NCI-H1048 (cell line): ENCODE measurements at places on chromosomes 11 and 22.

DNA sequence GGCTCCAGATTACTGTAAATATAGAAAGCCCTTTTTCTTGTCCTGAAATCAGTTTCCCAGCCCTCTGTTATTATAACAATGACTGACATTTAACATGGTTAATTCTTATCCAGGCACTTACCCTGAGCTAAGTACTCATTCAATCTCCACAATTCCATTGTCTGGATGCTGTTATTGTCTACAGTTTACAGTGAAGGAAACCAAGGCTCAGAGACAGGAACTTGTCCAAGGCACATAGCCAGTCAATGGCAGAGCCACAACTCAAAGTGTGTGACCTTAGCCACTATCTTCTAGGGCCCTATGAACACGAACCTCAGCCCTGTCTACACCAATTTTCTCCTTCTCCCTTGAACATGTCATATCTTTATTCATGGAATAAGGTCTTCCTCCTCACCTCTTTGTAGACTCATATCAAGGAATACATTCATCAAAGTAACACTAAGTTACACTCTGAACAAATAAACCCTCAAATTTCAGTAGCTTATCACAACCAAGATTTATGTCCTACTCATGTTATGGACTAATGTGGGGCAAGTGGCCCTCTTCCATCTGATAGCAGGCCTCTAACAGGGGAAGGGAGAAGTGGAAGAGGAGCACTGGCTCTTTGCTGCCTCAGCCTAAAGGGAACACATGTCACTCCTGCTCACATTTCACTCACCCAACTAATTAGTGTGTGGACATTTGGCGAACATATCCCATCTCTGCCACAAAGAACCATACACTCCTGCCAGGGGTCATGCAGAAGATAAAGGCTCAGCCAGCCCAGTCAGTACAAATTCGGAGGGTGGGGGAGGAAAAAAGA, 39.3 kb upstream of the APLNR start:
- DNase-seq: no peak

- no peak for DNase-seq
Measured at GRCh38 chr11:96779030-96779429, 389.2 kb downstream of the JRKL start.

GRCh38 chr11:24622262-24622661, 125.4 kb downstream of the LUZP2 start:
- DNase-seq: no peak

DNA sequence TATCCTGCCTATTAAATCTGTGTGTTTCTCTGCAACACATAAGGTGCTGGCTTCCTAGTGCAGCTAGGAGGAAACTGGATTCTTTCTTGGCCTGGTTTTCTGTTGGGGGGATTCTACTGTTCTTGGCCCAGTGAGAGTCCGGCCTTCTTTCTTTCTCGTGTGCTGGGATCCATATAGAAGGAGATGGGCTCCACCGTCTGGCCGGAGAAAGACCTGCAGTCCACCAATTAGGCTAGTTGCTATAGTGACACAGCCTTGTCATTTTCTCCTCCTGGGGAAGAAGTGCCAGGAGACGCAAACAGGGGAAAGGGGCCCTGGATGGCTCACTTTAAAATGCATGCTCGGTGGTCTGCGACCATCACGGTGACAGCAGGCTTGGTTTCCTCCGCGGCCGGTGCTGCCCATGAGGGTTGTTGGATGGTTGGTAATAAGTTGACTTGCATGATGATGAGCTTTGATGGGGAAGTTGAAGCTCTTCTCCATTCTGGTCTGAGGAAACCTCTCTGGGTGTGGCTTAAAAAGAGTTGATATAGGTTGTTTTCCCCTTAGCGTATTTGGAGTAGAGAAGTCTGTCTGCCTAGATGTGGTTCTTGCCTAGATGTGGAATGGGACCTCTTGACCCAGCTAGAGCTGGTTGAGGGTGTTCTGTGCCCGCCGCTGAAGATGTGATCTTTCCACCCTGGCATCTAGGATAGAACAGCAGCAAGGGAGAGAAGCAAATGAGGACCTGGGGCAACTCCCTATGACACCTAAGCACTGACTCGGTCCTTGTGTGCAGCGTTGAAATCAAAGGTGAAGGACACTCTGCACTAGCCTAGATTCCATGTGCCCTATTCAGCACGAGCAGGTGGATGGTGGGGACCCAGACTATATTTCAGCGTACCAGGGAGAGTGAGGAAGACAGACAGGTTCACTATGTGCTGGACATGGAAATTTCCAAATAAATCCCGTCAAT, 1335.0 kb downstream of the BRD1 start:
- peak; percentile 18 for DNase-seq

GRCh38 chr22:36147196-36147791, 13.3 kb downstream of the APOL3 start:
- no peak for DNase-seq

- no peak for DNase-seq
Measured at GRCh38 chr11:74397501-74398243, 561 bp downstream of the PGM2L1 start.

DNA sequence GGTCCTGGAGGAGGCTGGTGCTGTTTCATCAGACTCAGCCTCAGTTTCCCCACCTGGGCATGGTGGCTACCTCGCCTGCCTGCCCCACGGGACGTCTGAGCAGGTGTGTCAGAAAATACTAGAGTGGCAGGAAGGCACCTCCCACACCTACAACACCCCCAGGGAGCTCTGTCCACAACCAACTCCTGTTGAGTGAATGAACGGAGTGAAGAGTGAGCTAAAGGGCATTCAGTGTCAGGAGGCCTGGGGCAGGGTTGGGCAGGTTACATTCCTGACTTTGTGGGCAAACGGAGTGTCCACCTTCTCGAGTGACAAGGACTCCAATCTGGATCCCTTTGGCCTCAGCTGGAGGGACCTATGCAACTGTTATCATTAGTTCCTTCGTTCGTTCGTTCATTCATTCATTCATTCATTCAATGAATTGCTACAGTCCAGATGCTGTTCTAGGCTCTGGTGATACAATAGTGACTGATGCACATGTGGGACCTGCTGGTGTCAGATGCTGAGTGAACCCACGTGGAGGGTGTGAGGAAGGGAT, 195.2 kb downstream of the CTTN start:
- DNase-seq: no peak

DNA sequence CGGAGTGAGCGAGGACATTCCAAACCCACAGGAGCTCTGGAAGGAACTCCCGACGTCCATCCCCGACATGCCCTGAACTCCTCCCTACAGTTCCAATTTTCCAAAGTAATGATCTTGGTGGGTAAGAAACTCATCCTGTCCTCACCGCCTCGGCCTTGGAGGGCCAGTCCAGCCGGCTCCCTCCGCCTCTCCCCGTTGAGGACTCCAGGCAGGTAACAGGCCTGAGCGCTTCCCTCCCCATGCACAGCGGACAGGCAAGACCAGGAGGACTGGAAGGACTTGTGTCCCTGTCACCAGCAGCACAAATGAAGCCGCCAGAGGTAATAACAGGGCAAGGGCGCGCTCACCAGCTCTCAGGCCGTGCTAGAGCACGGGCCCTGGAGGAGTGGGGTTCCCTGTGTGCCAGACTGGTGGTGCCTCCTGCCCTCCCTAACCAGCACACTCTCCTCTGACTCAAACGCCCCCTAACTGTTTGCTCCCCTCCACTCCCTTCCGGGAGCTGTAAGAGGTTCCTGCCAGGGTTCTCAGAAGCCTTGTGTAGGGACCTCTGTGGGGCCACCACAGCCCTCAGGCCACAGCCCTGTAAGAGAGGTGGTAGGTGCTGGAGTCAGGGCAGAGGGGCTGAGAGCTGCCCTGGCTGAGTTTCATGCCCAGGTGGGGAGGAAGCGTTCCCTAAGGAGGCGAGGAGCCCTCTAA, 17.1 kb downstream of the OVOL1 start:
- DNase-seq: no peak

- DNase-seq: no peak
Measured at GRCh38 chr11:1803246-1803645, 31.5 kb upstream of the SYT8 start.

DNA sequence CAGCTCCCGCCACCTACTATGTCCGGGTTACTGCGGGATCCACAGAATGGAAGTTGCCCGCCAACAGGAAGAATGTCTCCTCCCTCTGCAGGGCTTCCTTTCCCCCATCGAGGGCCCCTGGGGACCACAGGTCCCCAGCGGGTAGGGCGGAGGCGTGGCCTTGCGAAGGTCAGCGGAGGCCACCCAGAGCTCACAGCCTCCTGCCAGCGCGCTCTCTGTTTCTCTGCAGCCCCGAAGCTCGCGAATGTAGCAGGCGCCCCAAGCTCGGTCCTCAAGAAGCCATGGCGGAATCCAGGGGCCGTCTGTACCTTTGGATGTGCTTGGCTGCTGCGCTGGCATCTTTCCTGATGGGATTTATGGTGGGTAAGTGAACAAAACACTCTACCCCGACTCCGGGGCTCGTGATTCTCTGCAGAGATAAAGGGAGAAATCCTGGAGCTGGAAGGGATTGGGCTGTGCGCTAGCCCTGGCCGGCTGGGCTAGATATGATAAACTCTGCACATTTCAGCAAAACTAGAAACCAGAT, at the start of gene NAALAD2:
TSS of gene NAALAD2 (plus strand) at position 186 of the 526 bp plus-strand sequence. CDS start at position 282, 96 bp downstream.
- DNase-seq: no peak

DNA sequence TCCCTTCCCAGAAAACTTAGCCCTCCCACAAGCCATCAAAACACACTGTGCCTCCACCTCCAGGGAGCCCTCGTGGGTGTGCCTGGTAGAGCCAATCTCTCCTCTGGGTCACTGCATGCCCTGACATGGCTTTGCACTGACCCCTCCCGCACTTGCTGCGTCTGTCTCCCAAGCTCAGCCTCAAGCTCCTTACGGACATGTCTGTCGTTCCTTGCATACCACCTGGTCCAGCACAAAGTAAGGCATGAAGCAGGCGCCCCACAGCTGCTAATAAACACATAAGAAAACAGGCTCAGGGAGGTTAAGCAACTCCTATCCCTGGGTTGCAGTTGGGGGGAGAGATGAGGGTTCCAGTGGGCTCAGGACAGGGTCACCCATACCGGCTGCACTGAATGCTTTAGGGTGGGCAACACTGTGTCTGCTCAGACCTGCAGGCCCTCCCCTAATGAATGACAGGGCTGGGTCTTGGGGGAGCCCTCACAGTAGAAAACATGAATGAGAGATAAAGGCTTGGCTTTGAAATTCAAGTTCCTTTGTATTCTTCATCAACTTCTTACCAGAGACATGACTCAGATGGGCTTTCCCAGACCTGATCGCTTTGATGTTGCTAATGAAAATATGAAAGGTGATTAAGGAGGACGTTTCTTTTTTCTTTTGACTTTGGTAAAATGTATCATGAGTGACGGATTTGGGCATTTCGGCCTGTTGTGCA, 38.0 kb downstream of the PHF21B start:
- DNase-seq: no peak

DNA sequence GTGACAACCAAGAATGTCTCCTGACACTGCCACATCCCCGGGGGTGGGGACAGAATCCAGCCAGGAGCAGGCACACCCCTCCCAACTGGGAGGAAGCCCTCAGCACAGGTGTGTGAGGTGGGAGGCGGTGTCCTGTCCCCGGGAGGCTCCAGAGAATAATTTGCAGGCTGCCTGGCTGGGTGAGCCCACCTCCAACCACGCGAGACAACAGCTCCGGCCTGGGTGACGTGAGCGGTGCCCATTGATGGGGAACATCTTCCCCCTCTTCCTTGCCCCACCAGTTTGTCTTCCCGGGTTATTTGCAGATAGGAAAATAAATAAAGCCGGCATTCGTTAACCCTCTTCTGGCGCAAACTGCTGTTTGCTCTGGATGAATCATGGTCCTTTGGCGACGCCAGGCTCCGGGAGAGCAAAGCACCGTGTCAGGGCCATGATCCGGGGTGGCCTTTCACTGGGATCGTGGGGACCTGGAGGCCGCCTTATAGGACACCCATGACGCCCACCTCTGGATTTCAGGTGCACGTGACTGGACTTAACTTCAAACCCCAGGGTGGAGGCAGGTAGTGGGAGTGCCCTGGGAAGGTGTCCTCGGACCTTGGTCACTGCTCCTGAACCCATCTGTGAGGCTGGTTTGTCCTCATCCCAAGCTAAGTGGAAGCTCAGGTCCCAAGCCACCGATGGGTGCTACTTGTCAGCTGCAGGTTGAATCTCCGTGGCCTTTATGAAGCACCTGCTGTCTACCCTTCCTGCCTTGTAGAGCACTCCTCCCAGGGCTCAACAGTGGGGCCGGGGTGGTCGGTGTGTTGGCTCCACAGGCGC, 13.9 kb downstream of the CCND1 start:
- DNase-seq: no peak

DNA sequence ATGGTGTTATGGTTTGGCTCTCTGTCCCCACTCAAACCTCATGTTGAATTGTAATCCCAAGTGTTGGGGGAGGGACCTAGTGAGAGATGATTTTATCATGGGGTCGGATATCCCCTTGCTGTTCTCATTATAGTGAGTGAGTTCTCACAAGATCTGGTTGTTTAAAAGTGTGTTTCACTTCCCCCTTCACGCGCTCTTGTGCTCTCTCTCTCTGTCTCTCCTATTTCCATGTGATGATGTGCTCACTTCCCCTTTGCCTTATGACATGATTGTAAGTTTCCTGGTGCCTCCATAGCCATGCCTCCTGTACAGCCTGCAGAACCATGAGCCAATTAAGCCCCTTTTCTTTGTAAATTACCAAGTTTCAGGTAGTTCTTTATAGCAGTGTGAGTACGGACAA, 765.1 kb downstream of the KCNA4 start:
- DNase-seq: no peak

- DNase-seq: no peak
Measured at GRCh38 chr11:35524780-35525179, 636 bp downstream of the PAMR1 start.

DNA sequence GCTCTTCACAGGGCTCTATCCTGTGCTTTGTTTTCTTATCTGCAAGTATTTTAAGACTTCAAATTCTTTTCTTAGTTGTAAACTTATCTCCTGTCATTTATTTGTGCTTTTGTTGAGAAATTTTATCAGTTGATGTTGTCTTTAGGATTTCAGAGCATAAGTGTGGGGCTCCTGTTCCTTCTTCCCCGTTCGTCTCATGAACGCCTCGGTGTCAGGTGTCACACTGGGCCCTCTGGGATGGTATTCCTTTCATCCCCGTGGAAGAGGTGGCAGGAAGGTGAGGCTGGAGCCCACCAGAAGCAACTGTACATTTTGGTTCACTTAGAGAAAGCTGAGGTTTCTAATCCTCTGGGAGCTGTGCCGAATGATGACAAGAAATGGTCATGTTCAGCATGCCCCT, 17.9 kb downstream of the NADSYN1 start:
- DNase-seq: no peak

- no peak for DNase-seq
Measured at GRCh38 chr11:81301166-81301830, 1432.4 kb downstream of the FAM181B start.

- no peak for DNase-seq
Measured at GRCh38 chr11:31796499-31797189, 14.5 kb downstream of the PAX6 start.

- DNase-seq: no peak
Measured at GRCh38 chr11:15770798-15771414, 585.4 kb downstream of the SOX6 start.

DNA sequence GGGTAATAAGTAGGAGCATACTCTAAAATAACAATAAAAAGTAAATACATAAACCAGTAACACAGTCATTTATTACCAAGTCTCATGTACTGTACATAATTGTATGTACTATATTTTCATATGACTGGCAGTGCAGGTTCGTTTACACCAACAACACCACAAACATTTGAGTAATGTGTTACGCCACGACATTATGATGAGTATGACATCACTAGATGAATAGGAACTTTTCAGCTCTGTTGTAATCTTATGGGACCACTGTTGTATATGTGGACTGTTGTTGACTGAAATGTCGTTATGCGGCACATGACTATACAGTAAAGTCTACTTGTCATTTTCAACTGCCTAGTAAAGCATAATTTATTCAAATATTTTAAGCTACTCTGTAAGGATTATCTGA, 18.6 kb downstream of the KIF18A start:
- DNase-seq: no peak
